NCI-H345 (cell line): ENCODE measurements at places on chromosomes 5 and 9.

DNA sequence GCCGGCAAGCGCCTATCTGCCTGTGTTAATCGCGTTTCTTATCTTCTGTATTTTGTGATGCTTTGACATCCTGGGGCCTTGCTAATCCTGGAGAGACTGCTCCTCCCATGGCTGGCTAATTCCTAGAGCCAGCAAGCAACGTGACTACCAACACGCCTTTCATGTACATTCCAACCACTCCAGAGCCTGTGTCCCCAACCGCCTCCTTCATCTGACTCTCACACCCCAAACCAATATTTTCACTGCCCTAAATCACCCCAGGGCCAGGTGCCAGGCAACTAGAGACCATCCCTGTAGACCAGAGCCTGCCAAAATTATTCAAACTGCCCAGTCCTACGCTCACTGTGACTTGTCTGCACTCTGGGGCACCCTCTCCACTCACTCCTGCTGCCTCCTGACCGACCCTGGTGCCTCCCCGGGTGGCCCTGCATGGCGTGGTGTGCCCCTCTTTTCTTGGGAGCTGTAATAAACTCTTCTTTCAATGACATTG lies 50.5 kb upstream of the COL5A1 start:
- DNase-seq: peak; percentile 89

DNA sequence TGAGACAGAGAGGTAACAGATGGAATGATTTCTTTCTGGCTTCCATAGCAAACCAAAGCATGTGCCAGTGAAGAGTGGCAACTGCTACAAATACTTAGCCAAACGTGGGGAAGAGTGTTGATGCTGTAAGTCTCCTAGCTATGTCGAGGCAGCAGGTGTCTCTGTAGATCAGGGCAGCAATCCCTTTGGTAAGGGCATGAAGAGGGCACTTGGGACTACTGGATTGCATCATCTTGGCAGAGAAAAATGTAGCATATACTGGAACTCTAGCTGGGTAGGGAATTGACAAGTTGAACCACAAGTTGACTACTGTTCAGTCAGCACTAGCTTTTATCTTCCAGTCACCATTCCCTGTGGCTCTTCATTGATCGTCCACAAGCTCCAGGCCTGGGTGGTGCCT lies 75.8 kb downstream of the GHR start:
- no peak for DNase-seq

GRCh38 chr9:137114220-137114612 lies 317 bp downstream of the DPP7 start:
- no peak for DNase-seq

DNA sequence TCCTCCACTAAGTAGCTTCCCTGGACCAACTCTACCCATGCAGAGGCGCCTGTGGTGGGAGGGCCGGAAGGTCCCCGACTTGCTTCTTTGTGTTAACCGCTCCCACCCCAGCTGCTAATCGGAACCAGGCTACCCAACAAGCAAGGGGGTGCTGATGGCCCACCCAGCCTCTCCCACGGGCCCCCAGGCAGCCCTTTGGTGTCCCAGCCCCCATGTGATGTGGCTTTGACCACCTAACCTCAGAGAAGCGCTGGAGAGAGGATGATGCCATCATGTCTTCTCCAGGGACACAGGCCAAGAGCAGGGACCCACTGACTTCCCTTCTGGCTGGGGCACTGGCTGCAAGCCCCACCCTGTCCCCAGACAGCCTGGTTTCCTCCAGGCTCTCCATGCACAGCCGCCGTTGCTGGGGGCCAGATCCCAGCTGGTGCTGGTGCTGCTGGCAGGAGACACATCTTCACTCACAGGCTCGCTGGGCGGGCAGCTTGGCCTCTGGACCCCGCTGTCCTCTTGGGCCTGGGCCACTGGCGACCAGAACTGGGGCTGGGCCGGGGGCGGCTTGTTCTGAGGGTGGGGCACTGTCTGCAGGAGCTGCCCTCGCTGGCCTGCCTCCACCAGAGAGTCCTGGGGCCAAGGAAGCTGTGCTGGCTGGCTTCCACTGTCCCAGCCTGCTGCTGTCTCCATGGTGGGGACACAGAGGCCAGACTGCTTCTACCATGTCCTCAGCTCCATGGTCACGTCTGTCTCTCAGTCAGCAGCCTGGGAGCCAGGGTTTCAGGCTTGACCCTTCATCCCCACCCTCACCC lies 27.8 kb downstream of the LAMC3 start:
- DNase-seq: no peak

DNA sequence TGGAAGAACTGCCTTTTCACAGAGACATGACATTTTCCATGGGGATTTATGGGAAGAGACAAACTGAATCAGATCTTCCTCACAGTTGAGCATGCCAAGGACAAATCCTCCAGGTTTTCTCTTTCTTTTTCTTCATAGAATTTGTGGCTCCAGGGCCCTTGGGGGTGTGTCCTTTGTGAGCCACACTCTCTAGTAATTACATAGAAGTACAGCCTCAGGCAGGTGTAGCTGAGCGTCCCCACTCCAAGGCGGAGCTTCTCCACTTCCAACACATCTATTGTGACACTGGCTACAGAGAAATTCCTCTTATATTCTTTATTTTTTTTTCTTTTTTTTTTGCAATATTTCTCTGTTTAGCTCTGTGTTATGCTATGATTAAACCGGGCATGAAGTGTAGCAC lies 420.5 kb upstream of the CD180 start:
- no peak for DNase-seq

GRCh38 chr9:115615000-115615401 lies 497.0 kb upstream of the TNC start:
- no peak for DNase-seq

DNA sequence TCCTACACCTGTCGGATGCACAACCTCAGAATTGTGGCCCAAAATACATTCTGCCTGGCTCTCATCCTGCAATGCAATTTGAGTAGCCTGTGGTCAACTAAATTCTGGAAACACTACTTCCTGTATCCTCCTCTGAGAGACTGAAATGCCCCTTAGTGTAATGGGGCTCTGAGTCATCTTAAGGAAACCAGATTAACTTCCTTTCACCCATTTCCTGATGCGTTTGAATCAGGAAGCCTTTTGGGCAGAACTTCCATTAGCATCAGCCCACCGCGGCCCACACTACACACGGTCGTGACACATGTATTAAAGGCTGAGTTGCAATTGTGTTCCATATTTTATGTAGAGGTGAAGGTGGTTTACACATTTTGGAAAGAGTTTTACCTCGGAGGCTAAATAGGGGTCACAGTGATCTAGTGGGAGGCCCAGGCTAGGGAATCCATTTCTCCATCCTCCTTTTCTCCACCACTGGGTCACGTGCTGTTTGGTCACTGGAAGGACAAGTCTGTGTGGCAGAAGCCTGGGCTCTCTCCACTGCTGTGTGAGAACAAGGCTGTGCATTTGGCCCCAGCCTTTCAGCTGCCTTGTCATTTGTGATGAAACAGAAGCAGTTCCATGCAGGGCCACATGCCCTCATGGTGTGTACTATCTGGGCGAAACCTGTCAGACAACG lies 55.9 kb downstream of the DAP start:
- no peak for DNase-seq

- peak; percentile 15 for DNase-seq
Measured at GRCh38 chr5:168359820-168360460, 68.5 kb downstream of the WWC1 start.

DNA sequence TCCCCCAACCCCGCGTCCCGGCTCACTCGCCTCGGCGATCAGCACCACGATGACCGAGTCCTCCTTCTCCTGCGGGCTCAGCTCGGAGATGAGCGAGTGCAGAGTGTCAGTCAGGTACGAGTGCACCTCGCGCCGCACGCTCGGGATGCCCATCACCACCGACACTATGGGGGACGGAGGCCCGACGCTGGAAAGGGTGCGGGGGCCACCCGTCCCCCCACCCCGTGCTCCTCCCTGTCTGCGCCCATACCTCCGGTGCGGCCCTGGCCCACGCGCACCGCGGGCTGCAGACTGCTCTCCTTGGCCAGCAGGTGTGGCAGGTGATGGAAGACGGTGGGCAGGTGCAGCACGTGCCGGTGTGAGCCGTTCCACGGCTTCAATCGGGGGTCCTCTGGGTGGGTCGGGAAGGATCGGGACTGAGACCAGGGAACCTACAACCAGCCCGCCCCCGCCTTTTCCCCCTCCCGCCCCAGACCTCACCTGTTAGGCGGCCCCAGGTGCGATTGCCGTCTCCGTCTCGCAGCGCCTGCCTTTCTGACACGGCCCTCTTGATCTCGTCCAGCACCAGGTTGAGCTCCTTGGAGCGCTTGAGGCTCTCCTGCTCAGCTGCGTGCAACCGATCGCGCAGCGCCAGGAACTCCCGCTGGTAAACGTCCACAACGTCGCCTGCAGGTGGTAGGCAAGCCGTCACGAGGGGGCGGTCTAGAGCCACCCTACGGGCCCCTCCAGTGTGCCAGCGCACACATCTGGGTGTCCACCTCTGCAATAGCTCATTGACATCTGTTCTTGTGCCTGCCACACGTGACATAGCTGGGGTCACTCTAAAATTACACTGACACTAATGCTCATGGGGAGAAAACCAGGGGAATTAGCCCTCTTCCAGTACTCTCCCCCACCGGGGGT lies 5.1 kb downstream of the MGAT4B start:
- no peak for DNase-seq

- DNase-seq: peak; percentile 78
Measured at GRCh38 chr9:9612270-9612669, 1000.5 kb downstream of the PTPRD start.

- DNase-seq: peak; percentile 83
Measured at GRCh38 chr5:50969151-50970031, 303.0 kb downstream of the PARP8 start.

GRCh38 chr5:158492136-158492535 lies 607.6 kb downstream of the EBF1 start:
- DNase-seq: no peak

DNA sequence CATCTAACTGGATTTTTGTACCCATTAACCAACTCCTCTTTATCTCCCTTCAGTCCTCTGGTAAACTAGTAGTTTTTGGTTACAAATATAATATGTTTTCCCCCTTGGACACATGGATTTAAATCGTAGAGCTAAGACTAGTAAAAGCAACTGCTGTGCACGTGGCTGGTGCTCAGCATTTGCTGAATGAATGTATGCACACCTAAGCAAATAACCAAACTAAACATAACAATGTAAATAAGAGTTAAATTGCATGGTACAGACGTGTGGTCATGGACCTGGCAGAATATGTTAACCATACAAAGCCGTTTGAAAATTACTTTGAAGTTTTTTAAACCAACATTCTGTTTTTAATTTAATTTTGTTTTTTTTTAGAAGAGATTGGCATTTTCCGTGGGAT lies 65.2 kb upstream of the FYB1 start:
- no peak for DNase-seq

GRCh38 chr9:114417511-114417910 lies 29.7 kb upstream of the AKNA start:
- DNase-seq: no peak

- DNase-seq: no peak
Measured at GRCh38 chr5:124056326-124056990, 544.5 kb downstream of the CSNK1G3 start.

DNA sequence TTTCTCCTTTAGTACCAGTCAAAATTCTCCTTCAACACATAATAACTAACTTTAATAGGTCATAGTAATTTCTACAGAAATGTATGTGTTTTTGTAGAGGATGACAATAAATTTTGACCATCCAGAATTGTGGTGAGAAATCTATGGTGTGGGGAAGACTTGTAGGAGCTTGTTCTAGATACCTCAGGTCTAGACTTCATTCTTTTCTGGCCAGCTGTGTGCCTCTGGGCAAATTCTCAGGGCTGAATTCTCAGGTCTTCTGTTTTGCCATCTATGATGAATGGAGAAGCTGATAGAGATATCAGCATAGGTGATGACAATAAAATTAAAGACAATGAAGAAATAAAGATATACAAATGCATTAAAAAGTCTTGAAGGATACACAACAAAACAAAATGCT lies 298.6 kb upstream of the MEF2C start:
- DNase-seq: no peak

- no peak for DNase-seq
Measured at GRCh38 chr5:151574444-151574996, 16.6 kb downstream of the FAT2 start.

- DNase-seq: no peak
Measured at GRCh38 chr9:130088051-130088450, 34.3 kb downstream of the GPR107 start.

- DNase-seq: no peak
Measured at GRCh38 chr9:84062538-84062937, 81.9 kb downstream of the RMI1 start.

DNA sequence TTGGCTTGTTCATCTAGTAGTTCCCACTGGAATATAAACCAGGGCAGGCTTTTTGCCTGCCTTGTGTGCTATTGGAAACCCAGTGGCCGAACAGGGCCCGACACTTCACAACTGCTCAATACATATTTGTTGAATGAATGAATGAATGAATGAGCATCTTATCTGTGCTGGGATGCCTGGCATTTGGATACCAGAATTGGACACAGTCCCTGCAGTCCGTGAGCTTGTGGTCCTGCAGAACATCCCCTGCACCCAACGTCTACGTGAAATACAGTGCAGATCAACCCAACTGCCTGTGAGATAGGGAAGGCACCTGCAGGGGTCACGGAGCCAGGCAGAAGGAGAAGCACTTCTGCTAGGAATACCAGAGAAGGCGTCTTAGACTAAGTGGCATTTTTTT lies 30.0 kb upstream of the COL15A1 start:
- no peak for DNase-seq

DNA sequence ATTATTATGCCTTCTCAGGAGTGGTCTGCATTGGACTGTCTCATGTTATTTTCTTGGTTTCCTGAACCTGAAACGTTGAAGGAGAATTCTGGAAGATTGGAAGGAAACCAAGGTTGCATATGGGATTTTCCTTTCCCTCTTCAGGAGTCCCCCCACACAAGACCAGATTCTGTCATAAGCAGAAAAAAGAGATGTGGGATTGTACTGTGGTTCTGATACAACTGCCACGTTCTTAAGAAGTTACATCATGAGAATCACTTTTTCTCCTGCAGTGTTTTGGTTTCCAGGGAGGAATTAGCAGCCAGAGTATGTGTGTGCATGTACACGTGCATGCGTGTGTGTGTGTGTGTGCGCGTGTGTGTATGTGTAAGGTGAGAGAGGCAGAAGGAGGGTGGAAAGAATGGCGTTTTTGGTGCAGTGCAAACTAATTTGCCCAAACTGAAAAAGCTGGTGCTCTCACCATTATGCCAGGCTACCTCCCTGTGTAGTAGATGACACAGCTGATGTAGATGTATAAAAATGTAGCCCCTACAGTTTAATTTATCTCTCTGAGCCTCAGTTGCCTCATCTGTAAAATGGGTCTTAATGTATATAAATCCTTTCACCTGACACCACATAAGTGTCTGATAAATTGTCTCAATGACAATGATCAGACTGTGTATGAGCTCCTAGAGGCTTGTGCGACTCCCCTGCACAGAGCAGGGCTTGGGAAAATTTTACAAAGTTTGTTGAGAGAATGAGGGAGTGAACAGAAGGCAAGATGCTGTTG lies 38.6 kb downstream of the RALGPS1 start:
- DNase-seq: no peak

DNA sequence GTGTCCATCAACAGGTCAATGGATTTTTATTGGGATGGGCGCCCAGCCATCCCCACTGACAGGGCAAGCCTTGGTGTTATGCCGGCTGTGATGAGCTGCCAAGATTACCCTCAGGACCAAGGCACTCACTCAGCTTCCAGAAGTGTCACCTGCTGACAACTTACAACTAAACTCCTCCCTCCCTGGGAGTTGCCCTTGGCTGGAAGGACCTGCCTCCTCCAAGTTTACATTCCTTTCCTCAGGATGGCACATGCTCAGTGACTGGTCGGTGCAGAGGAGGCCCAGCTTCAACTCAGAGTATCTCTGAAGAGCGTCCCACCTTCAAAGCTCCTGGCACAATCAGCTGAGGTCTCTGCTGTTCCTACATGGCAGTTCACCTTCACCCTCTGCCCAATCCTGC lies 52.5 kb upstream of the ZBTB43 start:
- no peak for DNase-seq

- no peak for DNase-seq
Measured at GRCh38 chr9:109868207-109868606, 88.2 kb downstream of the PALM2AKAP2 start.
